Stimulated activated CD8-positive, alpha-beta memory T cell treated with anti-CD3 and anti-CD28 coated beads, Interleukin-4, amount 100 ng/mL, for 1 hour (primary cell): ENCODE measurements at places on chromosomes 2 and 18.

DNA sequence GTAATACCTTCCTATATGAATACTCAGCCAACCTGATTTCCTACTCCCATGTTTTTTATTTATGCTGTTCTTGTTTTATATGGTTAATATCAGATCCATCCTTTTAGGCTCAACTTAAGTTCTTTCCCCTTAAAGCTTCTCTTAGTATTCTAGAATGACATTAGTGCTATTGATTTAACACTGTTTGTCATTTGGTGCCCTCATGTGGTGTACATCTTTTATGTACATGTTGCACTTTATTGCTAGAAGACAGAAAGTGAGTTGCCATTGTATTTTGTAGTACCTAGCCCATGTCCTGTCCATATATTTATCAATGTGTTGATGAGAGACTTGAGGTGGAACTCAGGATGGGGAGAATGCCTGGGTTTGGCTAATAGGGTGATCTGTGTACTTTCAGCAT lies 2.5 kb downstream of the HTRA2 start:
- DNase-seq, result no peak

- DNase-seq, result no peak
Observed at GRCh38 chr18:22639026-22639463, 221.3 kb upstream of the CTAGE1 start.

DNA sequence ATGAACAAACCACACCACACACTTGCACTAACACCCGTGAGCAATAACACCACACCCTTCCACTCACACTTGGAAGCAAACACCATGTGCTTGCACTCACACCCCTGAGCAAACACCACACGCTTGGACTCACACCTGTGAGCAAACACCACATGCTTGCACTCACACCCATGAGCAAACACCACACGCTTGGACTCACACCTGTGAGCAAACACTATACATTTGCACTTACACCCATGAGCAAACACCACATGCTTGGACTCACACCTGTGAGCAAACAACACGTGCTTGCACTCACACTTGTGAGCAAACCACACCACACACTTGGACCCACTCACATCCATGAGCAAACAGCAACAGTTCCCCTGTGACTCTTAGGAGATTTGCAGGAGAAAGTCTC lies 24.4 kb downstream of the SNTG2 start:
- no peak for DNase-seq

- no peak for DNase-seq
Observed at GRCh38 chr2:102504833-102505232, 31.8 kb downstream of the SLC9A4 start.

DNA sequence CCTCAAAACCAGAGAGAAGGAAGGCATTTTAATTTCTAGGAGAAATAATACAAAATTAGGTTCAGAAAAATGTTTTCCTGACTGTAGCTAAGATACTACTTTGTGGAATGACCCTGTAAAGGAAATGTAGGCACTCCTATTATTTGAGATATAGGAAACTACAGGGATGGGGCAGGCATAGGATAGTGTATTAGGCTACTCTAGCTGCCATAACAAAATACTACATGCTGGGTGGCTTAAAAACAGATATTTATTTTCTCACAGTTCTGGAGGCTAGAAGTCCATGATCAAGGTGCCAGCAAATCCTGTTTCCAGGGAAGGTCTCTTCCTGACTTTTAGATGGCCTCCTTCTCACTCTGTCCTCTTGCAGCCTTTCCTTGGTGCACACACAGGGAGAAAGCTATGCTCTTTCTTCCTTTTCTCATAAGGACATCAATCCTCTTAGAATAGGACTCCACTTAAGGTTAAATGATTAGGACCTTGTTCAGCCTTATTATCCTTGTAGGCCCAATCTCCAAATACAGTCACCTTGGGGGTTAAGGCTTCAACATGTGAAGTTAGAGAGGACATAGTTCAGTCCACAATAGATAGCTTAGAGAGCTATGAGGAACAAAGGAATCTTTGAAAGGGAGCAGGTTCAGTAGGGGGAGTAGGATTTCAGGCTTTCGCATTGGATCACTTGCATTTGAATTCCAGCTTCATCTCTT lies 14.0 kb upstream of the CAVIN2 start:
- DNase-seq, result no peak

GRCh38 chr18:63000839-63001238 lies 285.5 kb downstream of the PHLPP1 start:
- no peak for DNase-seq

DNA sequence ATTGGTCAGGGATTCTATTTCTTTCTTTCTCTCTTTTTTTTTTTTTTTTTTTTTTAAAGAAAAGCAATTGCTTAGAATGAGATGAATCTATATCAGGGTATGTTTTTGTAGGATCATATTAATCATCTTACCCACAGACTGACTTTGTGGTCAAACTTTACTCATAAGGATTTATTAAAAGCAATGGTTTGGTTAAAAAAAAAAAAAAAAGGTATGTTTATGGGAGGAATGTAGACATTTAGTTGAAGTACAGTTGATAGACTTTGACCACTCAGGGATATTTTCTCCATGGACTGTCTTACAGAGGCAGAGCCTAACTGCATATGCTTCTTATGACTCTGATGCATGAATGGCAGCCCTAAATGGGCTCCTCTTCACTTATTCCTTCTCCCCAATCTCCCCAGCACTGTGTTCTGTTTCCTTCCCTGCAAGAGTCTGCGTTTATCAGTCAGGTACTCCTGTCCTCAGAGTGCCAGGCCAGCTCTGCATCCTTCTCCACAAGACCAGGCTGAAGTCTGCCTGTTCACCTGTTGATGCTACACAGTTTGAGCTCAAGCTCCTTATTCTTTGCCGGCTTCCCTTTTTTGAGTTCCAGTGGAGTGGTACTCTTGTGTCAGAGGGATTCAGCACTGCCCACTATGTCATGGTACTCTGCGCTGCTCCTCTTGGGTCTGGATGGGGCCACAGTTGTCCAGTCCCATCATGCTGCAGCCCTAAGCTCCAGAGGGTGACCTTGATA lies 24.3 kb downstream of the CRIM1 start:
- no peak for DNase-seq

DNA sequence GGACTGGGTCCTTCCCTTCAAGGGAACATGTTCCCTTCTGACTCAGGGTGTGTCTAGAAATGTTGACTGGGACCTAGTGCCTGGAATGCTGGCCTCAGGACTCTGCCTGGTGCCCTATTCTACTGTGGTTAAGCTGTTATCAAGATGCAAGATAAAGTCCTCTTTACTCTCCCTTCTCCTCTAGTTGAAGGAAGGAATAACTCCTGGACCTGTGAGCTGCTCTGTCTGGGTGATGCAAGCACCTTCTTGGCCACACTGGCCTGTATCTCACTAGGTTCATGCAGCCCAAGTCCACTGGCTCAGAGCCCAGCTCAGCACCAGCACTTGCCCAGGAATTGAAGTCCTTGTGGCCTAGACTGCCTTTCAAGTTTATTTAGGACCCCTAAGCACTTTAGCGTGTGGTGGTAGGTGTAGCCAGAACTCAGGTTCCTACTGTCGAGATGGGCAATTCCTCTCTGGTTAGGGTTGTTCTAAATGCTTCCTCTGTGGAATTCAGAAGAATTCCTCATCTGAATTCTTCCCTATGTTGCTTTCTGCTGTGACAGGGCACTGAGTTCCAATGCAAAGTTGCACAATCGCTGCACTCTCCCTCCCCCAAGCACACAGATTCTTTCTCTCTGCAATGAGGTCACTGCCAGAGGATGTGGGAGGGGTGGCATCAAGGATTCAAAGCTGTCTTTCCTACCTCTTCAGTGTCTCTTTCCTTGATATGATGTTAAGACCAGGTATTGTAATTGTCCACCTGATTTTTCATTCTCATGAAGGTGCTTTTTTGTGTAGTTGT lies 54.7 kb downstream of the VWC2L start:
- no peak for DNase-seq

GRCh38 chr2:148279216-148279615 lies 258.3 kb downstream of the MBD5 start:
- no peak for DNase-seq

- no peak for DNase-seq
Observed at GRCh38 chr2:2656115-2657011, 325.3 kb upstream of the MYT1L start.
